ENCODE measurements at places on chromosomes 2 and 18.

GRCh38 chr18:41593171-41593675, 361.8 kb upstream of the PIK3C3 start:
- DNase-seq = no peak

DNA sequence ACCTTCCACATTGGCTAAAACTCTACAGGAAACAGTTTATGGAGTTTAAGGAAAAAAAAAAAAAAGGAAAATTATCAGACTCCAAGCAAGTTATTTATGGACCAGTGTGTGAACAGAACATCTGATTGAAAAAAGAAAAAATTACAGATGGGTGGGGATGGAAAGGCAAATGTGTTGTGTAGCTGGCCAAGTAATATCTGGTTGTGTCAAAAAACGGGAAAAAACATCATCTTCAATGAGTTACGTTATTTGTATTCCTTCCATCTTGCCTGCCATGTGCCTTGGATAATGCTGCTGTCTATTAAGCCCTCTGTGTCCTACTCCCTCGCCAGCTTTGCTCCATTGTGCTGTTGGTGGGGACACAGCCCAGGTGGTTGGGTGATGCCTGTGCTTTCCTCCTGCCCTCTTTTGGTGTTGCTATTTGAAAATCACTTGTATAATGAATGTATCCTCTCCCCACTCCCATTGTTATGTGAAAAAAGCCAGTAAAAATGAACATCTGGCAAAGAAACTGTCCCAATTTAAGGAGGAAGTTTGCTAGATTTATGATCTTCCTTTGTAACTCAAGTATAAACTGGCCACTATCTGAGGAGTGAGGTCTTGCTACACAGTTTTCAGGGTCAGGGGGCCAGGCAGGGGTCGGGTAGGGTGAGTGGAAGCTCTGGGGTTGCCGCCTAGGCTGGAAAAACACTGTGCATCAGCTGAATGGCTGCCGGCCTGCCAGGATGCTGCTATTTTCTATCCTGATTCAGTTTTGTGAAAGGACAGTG, 155.9 kb downstream of the FMNL2 start:
- no peak for DNase-seq

DNA sequence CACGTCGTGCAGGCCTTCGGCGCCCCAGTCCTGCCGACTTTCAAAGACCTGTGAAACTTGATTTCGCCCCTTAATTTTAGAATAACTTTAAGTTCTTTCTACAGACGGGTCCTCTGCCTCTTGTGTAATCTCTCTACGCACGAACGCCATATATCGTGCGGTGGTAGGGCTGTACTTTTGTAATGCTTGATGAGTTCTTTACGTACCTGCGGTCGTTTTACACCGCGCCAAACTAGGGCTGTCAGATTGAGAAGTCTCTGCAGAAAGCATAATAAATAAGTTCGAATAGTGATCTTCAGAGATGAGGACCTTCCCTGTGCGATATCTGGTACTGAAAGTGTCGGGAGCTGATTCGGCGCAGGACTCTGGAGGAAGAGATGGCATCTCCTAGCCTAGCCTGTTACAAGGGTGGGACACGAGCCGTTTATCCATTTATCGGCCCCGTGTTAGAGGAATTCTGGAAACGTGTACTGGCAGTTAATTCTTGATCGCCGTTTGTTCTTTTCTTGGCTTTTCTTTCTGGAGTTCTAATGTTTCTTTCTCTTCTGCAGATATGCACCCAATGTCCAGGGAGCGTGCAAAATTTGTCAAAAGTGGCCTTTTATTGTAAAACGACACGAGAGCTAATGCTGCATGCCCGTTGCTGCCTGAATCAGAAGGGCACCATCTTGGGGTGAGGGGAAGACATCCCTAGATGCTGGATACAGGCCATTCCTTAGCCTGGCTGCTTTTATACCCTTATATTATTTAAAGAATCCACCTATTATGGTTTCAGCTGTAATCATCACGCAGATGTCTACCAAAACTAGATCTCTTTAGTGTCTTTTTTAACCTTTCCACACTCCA, 781 bp upstream of the SLC5A6 start:
- DNase-seq = no peak

GRCh38 chr18:12306752-12307700, 1.0 kb upstream of the TUBB6 start:
- DNase-seq = peak; percentile 26

- no peak for DNase-seq
Observed at GRCh38 chr18:79068341-79068936, 755 bp upstream of the ATP9B start.

DNA sequence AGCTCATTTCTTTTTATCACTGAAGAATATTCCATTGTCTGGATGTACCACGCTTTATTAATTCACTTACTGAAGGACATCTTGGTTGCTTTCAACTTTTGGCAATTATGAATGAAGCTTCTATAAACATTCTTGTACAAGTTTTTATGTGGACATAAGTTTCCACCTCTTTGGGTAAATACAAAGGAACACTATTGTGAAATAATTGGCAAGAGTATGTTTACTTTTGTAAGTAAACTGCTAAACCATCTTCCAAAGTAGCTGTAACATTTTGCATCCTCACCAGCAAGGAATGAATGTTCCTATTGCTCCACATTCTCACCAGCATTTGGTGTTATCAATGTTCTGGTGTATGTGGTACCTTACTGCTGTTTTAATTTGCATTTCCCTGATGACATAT, 15.8 kb upstream of the VWC2L start:
- DNase-seq = no peak

DNA sequence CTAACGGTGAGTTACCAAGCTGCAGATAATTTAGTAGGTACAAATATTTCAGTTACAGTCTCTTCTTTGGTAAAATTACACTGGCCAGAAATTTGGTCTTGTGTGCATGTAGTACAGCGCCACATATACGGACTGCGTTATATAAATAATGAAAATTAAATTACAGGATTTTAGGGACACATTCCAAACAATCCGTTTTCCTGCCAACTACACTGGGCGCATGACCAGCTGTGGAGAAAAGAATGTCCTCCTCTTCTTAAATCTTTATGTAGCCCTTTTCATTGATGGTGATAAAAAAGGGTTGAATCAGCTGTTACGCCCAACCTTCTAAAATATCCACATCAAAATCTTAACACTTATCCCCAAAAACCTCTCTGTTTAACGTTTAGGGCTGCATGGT, 37.5 kb downstream of the TCF4 start:
- no peak for DNase-seq

- no peak for DNase-seq
Observed at GRCh38 chr18:2903006-2903405, 56.2 kb downstream of the EMILIN2 start.

GRCh38 chr2:132547090-132547687, 122.8 kb downstream of the LYPD1 start:
- peak; percentile 35 for DNase-seq

GRCh38 chr2:149744865-149745264, 157.3 kb upstream of the MMADHC start:
- DNase-seq = no peak

DNA sequence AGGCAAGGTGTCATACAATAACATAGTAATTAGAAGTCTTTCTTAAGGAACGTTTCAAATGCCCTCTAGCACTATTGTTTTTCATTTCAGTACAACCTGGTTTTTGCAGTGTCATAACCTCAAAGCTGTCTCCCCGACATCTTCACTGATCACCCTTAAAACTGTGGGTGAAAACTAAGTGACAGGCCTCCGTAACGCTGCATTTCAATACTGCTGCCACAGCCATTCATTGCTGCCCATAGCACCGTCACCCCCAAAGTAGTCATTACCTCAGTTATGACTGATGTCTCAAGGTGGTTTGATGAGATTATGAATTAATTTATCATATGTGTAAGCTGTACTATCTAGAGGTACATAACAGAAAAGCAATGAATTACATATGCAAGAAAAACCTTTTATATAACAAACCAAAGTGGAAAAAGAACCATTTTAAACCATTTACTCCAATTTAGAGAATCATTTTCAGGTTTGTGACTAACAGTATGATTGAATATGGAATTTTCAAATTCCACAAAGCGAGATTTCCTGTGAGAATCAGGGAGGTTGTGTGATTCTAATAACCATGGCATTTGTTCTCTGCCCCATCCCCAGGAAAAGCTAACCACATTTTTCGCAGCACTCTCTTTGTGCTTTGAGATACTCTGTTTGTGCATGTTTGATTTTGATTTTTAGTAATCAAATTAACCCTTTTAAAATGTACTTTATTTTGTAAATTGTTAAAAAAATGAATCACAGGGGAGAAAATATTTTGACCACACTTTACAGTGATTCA, 263.0 kb downstream of the PTGR3 start:
- DNase-seq = no peak

- no peak for DNase-seq
Observed at GRCh38 chr18:23870676-23871380, 143.7 kb upstream of the TTC39C start.

GRCh38 chr2:65265671-65266045, 38.0 kb downstream of the ACTR2 start:
- DNase-seq = no peak

DNA sequence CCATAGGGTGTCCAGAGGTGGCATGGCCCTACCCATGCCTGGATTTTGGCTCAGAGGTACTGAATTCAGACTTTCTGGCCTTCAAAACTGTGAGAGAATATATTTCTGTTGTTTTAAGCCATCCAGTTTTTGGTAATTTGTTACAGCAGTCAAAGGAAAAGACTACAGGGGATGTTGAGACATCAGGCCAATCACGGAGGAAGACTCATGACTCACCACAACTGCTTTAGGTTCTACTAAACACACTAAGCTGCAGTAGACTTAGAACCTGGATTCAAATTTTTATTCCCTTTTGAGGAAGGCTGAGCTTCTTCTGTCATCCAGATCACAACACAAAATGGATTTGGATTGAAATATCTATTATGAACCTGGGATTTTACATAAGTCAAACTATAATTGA, 12.0 kb upstream of the C2orf66 start:
- DNase-seq = no peak

DNA sequence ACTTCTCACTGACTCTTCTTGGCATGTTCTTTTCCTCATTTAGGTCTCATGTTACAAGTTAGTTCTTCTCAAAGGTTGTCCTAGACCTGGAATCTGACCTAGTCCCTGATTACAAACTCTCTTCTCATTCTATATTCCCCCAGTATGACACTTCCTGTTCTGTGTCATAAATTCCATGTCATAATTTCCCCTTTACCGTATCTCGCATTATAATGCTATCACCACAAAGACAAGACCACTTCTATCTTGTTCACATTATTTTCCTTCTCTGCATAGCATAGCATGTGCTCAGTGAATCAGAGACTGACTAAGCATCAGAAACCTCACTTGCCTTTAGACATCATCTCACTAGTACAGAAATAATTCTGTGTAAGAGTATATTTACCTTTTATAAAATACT, 63.6 kb upstream of the CAVIN2 start:
- no peak for DNase-seq

- no peak for DNase-seq
Observed at GRCh38 chr2:78614726-78615125, 410.8 kb upstream of the REG3G start.

GRCh38 chr2:237156031-237156856, 70.6 kb downstream of the COPS8 start:
- peak; percentile 43 for DNase-seq
